ENCODE measurements at places on chromosomes 13 and 19. TPM values are rescaled to one million over a fixed set of nuclear protein-coding genes. Genes with fewer than 3 reads are reported as not detected.

Gene LGALS7
- 0.74 TPM for total RNA-seq

Gene WDR87
- not detected for total RNA-seq

Gene TMPRSS9
- 0.25 TPM for total RNA-seq

Gene CEACAM3
- 0.25 TPM for total RNA-seq

Gene CFAP97D2
- not detected for total RNA-seq

Gene SBK2
- not detected for total RNA-seq

Gene TMEM238
- total RNA-seq, result not detected

Gene CKM
- total RNA-seq, result not detected

Gene MIA
- total RNA-seq, result 0.74 TPM

Gene FXYD7
- 10.1 TPM for total RNA-seq

Gene LYL1
- total RNA-seq, result 1.2 TPM

Gene KLHL1
- 69.3 TPM for total RNA-seq

Gene FCGBP
- total RNA-seq, result 2.5 TPM

Gene CGB2
- not detected for total RNA-seq

Gene SIGLEC12
- not detected for total RNA-seq

Gene ACP5
- 0.25 TPM for total RNA-seq

Gene SMAD9
- 14.8 TPM for total RNA-seq

Gene SIGLEC14
- total RNA-seq, result under 0.01 TPM

Gene TEAD2
- 5.7 TPM for total RNA-seq

Gene ADAT3
- 0.74 TPM for total RNA-seq

Gene MTIF3
- total RNA-seq, result 21.9 TPM

Gene LILRB5
- 0.25 TPM for total RNA-seq

Gene B3GNT8
- total RNA-seq, result 0.49 TPM

Gene CAMSAP3
- total RNA-seq, result 19.9 TPM

Gene CYP4F8
- not detected for total RNA-seq

Gene LGALS13
- not detected for total RNA-seq

Gene NACC1
- total RNA-seq, result 11.6 TPM

Gene SYCN
- total RNA-seq, result not detected

Gene SELENOV
- total RNA-seq, result not detected

Gene COG6
- 33.7 TPM for total RNA-seq

Gene ZNF628
- 0.49 TPM for total RNA-seq

Gene AP1M2
- total RNA-seq, result not detected

Gene GAPDHS
- not detected for total RNA-seq

Gene ZNF227
- total RNA-seq, result 37.1 TPM

Gene GIPC3
- total RNA-seq, result 0.25 TPM

Gene SLC27A5
- 6.1 TPM for total RNA-seq

Gene CGB8
- not detected for total RNA-seq

Gene EXOSC5
- 10.8 TPM for total RNA-seq

Gene ENOX1
- 29.7 TPM for total RNA-seq

Gene NXNL1
- total RNA-seq, result not detected

Gene RNF17
- not detected for total RNA-seq

Gene NCAN
- total RNA-seq, result 238 TPM

Gene RFPL4A
- total RNA-seq, result not detected

Gene OVOL3
- total RNA-seq, result not detected

Gene NLRP7
- not detected for total RNA-seq

Gene DZIP1
- 47.2 TPM for total RNA-seq

Gene KCTD4
- total RNA-seq, result 1.7 TPM
